ENCODE measurements at places on chromosomes 2 and 18.

- no peak for DNase-seq
Observed at GRCh38 chr18:28712796-28713425, 536.0 kb upstream of the CDH2 start.

DNA sequence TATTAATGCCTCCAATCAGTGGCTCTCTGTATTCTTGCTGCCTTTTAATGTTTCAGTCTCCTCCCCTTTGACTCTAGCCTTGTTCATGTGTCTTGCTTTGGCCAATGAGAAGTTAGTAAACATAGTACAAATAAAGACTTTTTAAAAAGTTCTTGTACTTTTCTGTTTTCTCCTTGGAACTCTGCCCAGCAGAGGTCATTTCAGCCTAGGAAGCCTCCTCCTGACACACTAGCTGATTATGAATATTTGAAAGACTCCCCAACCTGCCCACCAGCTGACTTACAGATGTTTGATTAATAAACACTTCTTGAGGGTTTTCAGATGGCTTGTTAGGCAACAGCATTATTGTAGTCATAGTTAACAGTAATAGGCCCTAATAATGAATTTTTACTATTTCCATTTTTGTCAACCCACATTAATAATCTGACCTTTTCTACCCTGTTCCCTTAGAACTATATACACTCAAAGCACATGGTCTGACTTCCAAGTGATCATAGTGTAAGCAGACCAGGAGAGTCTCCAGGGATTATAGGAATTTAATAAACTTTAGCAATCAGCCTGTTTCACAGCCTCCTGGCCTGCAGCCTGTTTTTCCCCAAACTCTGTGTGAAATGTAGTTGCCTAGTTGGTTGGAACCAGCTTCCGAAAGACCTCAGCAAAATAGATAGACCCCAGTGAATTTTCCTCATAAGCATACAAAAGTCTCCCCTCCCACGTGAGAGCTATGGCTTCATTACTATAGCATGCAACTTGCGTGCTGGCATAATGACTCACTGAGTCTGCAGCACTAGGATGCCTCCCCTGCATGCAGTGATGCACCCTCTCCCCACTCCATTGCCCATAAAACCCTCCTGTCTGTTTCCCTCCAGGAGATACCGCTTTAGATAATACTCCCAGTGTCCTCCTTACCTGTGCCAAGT, 670.7 kb upstream of the ZNF804A start:
- DNase-seq = no peak

- DNase-seq = no peak
Observed at GRCh38 chr2:25347205-25347815, 5.6 kb upstream of the DNMT3A start.

GRCh38 chr2:170425281-170425751, 247.4 kb downstream of the MYO3B start:
- DNase-seq = peak; percentile 57

DNA sequence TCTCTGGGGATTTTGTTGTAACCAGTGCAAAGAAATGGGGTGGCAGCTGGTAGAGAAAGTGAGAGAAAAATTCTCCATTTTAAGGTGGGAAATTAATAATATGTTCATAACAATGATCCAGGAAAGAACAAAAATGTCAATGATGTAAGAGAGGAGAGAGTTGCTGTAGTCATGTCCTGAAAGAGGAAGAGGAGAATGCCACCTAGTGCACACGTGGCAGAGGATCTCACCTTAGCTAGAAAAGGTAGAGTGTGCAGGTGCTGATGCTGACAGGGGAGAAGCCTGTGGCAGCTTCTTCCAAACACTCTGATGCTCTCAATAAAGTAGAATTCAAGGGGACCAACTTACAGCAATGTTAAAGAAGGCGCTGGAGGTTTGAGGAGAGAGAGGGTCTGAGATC, 282.9 kb upstream of the PKDCC start:
- no peak for DNase-seq

DNA sequence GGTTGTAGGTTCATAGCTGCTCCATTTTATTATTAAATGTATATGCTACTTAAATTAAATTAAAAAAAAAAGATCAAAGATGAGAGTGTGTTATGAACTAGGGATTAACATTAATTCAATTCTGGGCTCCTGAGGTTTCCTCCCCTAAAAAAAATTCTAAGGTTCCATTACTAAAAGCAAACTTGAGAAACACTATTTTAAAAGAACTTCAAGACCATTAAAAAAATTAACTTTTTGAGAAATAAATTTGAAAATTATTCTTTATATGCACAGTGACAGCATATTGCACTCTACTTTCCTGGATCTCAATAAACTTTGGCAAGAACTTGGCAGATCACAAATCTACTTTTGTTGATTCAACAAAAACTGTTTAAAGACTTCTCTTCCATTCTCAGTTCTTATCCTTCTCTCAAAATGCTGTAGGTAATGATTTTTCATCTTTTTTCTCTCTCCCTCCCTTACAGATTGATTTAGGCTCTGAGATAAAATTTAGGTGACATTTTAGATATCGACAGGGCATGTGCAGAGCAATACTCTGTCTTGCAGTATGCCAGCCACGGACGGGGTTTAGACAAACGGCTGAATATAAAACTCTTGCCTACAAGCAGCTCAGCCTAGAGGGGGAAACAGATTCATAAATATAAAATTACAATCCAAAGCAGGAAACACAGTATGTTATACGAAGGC, 592 bp upstream of the MARS2 start:
- DNase-seq = no peak

DNA sequence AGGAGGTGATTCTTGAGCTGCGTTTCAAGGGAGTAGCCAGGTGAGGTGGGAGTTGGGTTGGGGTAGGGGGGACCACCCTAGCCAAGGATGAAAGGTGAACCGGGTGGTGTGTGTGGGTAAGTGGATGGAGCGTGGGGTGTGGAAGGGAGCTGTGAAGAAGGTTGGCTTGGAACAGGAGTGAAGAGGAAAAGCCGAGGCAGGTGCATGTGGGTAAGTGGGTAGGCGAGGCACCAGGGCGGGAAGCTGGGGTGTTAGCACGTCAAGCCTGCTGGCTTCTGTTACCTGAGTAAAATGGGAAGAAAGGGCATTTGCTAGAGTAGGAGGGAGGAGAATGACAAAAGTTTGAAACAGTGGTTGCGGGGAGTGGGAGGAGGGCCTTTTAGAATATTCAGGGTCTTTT, 31.6 kb downstream of the TANC1 start:
- DNase-seq = no peak

DNA sequence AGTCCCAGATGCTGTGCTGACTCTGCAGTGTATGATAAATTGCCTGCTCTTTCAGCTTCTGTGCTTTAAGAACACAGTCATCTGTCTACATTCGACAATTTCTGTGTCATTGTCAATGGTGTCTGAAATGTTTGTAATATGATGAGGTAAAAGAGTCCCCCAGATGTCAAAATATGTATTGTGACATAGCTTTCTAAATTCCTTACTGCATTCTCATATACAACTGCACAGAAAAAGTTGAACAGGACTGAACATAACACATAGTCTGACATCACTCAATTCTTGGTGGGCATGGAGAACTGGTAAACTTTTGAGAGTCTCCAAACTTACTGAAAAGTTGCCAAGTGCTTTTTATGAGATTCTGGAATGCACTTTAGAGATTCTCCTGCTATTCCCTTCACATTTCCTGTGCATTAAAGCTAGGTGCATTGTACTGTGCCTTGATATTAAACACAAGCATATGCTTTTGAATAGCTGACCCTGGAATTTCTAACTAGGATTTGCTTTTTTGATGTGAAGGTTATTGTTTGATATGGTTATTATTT, 48.1 kb upstream of the ARHGAP28 start:
- no peak for DNase-seq

DNA sequence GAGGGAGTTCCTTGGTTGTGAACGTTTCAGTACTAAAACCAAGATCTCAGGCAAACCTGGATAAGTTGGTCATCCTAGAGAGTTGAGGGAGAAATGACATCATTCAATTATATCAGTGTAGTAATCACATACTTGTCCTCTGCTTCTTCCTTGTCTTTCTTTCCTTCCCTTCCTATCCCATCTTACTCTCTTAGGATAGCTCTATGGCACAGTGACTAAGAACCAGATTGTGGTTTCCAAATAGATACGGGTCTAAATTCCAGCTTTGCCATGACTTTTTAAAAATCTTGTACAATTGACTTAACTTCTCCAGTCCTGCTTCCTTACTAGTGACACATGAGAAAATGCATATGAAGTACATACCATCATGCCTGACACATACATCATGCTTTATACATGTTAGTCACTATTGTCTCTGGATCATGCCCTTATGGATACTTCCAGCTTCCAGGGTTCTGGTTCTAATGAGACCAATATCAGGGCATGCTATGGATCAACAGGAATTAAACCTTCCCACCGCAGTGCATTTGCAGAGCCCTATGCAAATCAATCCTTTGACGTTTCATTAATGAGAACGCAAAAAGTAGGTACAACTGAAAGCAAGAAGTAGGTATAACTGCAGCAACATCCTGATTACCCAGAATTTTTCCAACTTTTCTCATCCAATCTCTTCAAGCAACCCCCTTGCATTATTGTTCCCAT, 168.0 kb upstream of the KLF7 start:
- DNase-seq = no peak

GRCh38 chr2:74020702-74021406, 36.1 kb downstream of the TET3 start:
- no peak for DNase-seq

GRCh38 chr2:10482913-10483312, 34.8 kb upstream of the ODC1 start:
- DNase-seq = no peak

GRCh38 chr2:217434180-217434975, 568.4 kb downstream of the TNS1 start:
- DNase-seq = peak; percentile 87

- no peak for DNase-seq
Observed at GRCh38 chr2:222959358-222959757, 92.6 kb upstream of the KCNE4 start.

GRCh38 chr2:67867735-67868134, 195.1 kb downstream of the C1D start:
- no peak for DNase-seq

DNA sequence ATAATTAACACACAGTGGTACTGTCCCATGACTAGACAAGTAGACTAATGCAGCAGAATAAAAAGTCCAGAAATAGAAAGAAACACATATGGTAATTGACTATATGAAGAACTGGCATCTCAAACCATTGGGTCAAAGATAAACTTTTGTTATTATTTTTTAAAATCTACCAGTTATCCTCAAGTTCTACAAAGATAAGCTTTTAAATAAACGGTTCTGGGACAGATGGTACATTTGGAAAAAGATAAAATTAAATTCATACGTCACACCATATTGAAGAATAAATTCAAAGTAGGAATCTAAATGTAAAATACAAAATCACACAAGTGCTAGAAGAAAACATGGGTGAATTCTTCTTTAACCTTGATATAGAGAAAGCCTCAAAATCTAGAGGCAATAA, 37.6 kb upstream of the PLEKHM3 start:
- DNase-seq = no peak

GRCh38 chr2:22261165-22261564, 1123.8 kb upstream of the KLHL29 start:
- no peak for DNase-seq

- DNase-seq = no peak
Observed at GRCh38 chr2:208125251-208125650, 927 bp upstream of the CRYGD start.

DNA sequence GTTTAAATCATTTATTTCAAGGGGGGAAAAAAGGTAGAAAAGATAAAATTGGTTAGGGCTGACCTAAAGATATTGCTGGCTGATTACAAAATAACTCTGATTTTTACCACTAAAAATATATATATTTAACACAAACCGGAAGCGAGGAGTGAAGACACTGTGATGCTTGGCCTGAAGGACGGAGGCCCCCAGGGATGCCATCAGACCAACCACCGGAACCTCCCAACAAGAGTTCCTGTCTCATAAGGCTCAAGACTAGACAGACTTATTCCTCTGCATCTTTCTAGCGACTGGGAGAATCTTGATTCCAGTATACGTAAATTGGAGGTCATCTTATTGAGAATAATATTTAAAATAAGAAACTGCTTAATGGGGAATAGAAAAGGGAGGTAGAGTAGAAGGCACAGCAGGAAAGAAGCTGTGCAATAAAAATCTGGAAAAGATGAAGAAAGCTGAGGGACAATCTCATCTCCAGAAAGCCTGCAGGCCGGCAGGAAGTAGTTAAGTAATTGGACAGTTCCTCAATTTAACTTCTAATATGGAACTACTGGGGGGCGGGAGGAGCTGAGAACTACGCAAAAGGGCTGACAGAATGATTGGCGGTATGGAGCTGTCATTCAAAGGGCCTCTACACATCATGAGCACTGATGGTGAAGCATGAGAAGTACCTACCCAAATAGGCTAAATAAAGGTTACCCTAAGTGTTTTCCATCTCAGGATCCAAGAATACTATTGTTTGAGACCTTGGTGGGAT, 91.1 kb downstream of the DTNB start:
- no peak for DNase-seq

DNA sequence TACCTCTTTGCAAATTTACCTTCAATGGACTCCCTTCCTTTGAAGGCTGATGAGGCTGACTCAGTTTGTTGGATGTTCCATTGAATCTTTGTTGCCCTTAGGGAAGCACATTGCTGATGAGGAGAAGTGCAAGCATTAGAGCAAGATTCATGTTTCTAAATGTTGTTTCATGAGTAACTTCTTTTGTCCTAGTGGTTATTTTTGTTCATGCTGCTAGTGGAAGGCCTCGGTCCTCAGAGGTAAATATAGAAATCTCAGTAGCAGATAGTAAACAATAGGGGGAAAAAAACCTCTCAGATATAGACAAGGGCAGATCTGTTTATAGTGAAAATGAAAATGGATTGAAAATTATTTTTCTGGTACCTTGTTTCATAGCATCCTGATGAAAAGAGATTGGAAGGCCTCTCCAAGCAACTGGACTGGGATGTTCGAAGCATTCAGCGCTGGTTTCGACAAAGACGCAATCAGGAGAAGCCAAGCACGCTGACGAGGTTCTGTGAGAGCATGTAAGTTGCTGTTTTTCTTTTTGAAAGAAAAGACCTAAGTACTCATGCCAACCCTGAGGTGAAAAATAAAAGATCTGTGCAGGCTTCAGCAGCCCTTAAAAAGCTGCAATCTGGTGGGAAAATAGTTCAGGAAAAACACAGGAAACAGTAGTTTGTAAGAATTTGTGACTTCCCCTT, 104.9 kb downstream of the CERS6 start:
- DNase-seq = no peak

DNA sequence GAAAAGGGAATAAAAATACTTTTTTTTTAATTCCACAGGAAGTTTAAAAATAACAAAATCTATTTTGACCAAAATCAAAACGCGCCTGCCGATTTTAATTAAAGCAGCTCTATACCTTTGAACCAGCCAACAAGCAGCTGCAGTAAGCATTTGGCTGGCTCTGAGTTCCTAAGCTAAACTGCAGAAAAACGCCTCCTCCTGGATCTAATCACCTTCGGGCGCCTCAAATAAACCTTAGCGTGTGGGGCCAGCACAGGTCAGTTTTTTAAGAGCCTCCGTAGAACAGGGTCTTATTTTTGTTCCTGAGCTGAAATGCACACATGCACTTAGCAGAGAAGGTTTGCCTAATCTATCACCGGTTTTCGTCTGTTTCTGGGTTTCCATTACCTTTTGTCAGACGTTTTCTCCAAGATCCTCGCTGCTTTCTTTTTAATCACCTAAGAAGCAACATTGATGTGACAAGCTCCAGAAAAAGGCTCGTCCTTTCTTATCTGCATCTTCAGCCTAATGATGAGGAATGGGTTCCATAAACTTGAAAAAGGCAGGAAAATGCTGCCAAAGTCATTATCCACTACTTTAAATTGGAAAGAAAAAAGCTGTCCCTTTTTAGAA, 64.7 kb upstream of the HNRNPA3 start:
- DNase-seq = no peak

All from epithelial cell of prostate (primary cell).